ENCODE measurements at places on chromosomes 3 and 15.

DNA sequence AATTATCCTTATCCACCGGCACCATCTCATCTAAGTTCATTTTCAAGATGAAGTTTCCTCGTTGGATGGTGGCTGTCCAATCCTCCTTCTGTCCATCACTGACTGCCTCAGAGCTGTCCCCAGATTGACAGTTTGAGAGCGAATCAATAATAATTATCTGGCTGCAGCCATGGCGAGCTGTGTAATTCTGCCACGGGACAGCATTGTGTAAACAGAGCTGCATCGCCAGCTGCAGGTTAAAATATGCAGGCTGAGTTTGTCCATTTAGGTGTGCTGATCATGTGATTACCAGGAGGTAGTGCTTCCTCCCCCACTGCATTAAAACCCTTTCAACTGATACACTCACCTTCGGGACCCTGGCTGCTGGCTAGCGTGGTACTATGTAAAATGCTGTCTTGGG, 461.9 kb upstream of the ONECUT1 start:
- DNase-seq: no peak

DNA sequence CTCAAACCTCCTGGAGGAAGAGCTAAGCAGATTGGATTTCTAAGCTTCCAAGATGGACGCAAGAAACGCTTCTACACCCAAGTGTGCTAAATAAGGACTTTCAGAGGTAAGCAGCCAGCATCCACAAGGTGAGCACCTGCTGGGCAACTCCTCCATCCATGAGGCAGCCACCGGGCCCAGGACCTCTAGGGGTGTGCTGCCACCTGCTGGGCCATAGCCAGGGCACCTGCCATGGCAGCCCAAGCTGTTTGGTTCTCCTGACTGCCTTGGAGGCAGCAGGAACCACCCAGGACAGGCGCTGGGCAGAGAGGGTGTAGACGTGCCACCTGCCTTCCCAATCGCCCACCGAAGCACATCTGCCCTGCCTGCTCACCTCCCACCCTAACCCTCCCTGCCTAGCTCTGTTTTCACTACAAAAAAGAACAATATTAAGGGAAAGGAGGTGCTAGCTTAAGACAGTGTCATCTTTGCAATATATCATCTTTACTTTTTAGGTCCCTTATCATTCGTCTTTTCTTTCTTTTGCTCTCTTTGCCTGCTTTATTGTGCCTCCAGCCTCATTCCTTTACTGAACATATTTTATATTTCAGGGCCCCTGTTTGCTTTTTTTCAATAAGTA, 12.9 kb downstream of the C15orf62 start:
- peak; percentile 42 for DNase-seq

DNA sequence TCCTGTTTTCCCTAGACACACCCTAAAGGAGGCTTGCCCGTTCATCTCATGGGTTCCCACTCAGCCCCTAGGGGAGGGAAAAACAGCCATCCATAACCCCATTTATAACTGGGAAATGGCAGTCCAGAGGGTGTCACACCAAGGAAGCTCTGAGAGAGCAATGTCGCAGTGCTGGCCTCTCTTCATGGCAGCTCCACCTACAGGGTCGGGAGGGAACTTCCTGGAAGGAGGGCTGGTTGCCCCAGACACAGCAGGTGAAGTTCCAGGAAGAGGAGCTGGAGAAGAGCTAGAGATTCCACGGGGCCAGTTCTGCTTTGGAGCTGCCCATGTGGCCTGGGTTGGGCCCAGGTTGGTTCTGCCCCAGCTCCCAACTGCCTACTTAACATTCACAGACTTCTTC, 22.3 kb upstream of the LINGO1 start:
- DNase-seq: no peak

DNA sequence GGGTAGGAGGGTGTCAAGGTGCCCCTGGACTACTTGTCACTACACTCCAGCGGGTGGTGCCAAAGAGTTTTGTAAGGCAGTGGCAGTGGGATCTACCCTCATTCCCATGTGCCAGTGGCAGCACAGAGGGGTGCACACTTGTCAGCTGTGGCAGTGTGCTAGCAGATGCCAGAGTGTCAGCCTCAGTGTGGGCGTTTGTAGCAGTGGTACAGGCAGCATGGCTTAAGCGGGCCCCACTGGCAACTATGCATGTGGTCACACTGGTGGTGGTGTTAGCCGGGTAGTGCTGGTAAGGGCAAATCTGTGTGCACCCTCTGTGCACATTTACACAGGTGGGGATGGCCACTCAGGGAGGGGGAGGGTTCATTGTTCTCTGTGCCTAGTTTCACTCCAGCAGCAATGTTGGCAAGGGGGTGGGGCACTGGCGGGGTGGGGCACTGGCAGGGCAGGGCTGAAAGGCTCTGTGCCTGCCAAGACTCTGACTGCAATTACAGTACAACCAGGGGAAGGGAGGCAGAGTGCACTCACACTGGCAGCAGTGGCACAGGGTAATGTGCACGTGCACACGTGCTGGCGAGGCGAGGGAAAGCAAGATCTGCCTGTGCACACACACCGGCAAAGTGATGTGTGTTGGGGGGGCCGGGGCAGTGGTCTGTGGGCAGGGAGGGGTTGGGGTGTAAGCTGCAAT, 31.8 kb downstream of the MYO9A start:
- no peak for DNase-seq

DNA sequence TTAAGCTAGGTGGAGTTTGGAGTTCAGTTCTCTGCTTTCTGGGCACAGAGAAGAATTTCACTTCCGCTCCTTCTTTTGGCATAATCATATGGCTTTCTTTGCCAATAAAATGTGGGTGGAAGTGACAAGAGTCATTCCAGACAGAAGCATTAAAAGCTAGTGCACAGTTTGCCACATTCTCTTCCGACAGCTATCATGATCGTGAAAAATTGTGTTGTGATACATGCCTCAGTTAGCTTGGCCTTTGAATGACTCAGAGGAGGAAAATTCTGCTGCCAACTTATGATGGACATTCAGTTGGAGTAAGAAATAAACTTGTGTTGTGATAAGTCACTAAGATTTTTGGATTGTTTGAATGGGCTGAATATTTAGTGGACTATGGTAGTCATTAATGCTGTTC, 291.7 kb upstream of the SATB1 start:
- DNase-seq: no peak

GRCh38 chr3:175664911-175665310, 805.8 kb downstream of the NAALADL2 start:
- DNase-seq: no peak

GRCh38 chr3:168534761-168535160, 439.0 kb upstream of the GOLIM4 start:
- DNase-seq: no peak

GRCh38 chr15:69972436-69972835, 125.3 kb downstream of the TLE3 start:
- no peak for DNase-seq

- peak; percentile 8 for DNase-seq
Observed at GRCh38 chr3:194279101-194279500, 72.0 kb downstream of the CPN2 start.

- no peak for DNase-seq
Observed at GRCh38 chr15:41921167-41921566, 27.3 kb upstream of the SPTBN5 start.

- DNase-seq: no peak
Observed at GRCh38 chr3:138861798-138862197, 27.1 kb upstream of the PIK3CB start.

GRCh38 chr3:114454551-114455251, 160.9 kb downstream of the TIGIT start:
- DNase-seq: peak; percentile 25

- no peak for DNase-seq
Observed at GRCh38 chr3:31908391-31909097, 72.5 kb downstream of the OSBPL10 start.

- no peak for DNase-seq
Observed at GRCh38 chr3:37320276-37320675, 145.9 kb upstream of the LRRFIP2 start.

DNA sequence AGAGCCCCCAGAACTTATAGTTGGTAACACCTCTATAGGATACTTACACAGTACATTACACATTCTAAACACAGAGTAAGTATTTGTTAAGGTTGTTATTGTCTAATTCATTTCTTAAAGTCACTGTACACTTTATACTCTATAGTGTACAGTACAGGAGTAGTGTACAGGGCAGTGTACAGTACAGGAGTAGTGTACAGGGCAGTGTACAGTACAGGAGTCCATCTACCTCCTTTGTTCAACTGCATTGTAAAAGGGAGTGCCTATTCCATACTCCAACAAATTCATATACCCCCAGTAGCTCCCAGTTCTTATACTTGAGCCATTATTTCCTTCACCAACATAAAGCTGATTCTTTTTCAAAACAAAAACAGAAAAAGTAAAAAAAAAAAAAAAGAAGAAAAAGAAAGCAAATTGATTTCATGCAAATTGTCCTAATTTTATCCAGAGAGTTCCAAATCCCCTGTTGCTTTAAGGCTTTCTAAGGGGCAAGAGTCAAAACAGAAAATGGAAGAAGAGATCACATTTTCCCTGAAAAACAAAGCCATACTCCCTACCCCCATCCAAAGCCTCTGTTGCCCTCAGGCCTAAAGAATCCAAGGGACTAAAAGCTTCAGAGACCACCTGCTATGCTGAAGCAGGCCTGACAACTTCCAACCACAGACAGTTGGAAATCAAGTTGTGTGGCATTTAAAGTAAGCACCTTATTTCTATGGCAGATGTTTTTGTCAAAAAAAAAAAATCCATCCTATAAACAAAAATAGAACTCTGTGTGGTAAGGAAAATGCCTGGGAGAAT, 125.6 kb downstream of the PLCH1 start:
- no peak for DNase-seq

DNA sequence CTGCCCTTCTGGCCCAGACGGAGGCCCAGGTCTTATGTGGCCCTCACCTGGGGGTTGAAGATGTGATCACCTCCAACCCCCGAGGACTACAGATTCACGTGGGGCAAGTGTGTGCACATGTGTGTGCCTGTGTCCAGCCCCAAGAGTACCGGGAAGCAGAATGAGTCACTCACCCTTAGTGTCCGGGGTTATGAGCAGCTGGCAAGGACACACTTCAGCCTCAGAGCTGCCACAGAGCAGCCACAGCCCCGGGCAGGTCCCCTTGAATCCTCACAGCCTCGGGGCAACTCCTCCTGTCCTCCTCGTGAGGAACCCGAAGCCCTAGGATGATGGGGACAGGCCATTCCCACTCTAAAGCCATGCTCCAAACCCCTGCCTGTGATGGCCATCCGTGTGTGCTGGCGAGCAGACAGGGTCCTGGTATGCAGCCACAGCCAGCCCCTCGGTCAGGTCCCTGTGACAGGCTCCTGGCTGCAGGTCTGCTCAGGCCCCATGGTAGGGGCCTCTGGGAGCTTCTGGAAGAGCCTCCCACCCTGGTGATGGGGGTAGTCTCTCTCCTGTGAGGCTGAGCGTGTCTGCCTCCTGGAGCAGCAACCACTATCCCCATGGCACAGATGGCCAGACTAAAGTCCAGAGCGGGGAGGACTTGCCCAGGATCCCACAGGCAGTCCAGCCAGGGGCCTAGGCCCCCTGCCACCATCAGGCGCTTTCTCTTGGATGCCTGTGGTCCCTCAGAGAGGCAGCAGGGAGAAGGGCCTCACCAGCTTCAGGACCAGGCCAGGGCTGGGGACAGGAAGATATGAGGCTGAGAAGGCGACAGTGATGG, 852 bp downstream of the STAB1 start:
- no peak for DNase-seq

- no peak for DNase-seq
Observed at GRCh38 chr3:46393554-46394434, 13.1 kb downstream of the CCR5AS start.

- DNase-seq: no peak
Observed at GRCh38 chr15:50813865-50814264, 48.4 kb upstream of the SPPL2A start.

DNA sequence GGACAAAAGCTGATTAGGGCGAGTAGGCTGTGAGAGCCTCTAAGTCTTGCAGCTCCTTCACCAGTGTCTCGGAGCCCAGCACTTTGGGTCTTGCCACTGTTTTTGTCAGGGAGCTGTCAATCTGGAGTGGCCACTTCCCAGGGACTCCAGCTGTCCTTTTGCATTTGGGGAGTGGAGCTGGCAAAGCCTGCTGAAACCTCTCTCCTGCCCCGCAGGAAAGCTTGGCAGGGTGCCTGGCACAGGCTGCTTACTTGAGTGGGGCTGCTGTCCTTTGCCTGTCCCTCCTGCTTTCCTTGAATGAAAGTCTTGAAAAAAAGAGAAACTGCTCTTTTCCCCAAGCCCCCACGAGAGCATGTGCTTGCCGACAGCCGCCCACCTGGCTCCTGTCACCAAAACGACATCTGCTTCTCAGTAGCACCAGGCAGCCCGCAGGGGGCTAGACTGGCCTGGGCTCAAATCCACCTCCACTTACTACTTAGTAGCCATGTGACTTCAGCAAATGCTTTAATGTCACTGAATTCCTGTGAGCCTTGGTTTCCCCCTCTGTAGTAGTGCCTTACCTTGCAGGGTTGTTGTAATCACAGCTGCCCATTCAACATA, 13.7 kb downstream of the USP13 start:
- peak; percentile 70 for DNase-seq

- DNase-seq: no peak
Observed at GRCh38 chr3:166388321-166388720, 551.1 kb upstream of the BCHE start.

DNA sequence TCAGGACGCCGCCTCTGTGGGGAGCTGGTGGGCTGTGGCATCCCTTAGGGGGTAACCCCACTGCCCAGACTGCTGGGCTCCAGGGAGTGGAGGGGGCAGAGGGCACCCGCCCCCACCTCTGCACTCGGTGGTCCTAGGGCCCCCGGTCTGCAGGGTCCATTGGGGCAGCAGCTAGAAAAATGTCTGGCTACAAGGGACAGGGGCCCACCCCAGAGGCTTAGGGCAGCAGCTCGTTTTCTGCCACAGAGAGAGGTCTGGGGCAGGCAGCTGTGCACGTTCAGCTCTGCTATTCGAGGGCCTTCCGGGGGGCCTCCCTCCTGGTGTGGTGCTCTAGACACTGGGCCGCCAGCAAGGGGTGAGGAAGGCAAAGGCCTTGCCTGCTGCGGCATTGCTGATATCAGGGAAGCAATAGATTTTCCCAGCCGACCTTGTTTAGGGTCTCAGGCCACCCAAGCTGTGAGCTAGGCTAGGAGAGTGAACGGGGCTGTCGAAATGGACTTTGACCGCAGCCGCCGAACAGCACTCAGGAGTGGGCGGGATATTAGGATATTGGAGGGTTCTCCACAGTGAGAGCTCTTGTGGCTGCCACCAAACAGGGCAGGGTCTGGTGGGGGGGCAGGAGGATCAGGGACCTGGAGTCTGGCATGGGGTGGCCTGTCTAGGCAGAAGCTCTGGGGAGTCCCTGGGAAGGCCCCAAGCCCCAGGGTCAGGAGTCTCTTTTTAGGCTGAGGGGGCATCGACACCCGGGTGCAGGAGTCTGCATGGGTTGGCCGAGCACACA, 61.4 kb upstream of the KLF13 start:
- no peak for DNase-seq

GRCh38 chr3:48679411-48680391, 6.0 kb downstream of the NCKIPSD start:
- DNase-seq: no peak

DNA sequence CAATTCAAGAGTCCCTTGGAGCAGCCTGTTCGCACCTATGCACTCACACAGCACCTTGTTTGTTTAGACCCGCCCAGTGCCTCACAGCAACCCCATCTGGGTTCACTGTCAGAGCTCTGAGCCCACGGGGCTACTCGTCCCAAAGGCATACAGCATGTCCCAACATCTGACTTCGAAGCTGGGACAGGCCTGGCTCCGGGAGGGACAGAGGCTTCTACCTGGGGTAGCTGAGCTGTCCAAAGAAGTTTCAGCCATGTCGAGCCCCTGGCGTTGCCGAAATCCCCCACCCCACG, 28.6 kb upstream of the CYP11A1 start:
- no peak for DNase-seq

Data from femur (tissue), 1 donor.